ENCODE measurements at places on chromosomes 2 and 18. TPM values are rescaled to one million over a fixed set of nuclear protein-coding genes. Genes with fewer than 3 reads are reported as not detected.
A peak's percentile ranks its signal among the peaks of the same experiment; 100 is the strongest.

The CCDC121 gene
- 2.5 TPM for total RNA-seq

The ADRA2B gene
- total RNA-seq = not detected

The GPR45 gene
- not detected for total RNA-seq

The RPRM gene
- not detected for total RNA-seq

The NETO1 gene
- total RNA-seq = not detected

The PID1 gene
- not detected for total RNA-seq

The POMC gene
- total RNA-seq = not detected

The AKAIN1 gene
- not detected for total RNA-seq

The RAB1A gene
- 132 TPM for total RNA-seq

DNA sequence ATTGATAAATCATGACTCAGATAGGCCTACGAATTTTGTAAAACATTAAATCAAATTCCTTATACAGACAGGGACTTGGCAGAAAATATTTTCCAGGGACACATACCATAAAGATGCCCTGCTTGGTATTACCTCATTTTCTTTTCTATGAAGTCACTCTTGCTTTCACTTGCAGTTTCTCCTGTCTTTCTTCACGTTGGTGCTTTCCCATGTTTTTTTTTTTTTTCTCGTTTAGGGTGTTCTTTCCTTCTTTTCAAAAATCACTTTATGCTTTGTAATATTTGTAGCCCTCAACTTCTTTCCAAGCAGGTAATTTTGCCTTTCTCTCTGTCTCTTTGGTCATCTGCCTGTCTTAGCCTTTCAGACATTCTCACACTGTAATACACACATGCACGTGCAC is 40.7 kb downstream of the CDC42EP3 start:
- no peaks in the 10 kb centered on the region for H3K36me3 ChIP-seq
- no peak overlapping the region for H3K4me3 ChIP-seq
- peaks cover 11% of the 10 kb centered on the region for H3K4me1 ChIP-seq
- no peak overlapping the region for H3K27ac ChIP-seq

- peaks cover 66% of the 10 kb centered on the region for H3K4me1 ChIP-seq
- H3K36me3 ChIP-seq = peaks cover 20% of the 10 kb centered on the region
Observed at GRCh38 chr18:48590678-48591077, 51.8 kb downstream of the CTIF start.

DNA sequence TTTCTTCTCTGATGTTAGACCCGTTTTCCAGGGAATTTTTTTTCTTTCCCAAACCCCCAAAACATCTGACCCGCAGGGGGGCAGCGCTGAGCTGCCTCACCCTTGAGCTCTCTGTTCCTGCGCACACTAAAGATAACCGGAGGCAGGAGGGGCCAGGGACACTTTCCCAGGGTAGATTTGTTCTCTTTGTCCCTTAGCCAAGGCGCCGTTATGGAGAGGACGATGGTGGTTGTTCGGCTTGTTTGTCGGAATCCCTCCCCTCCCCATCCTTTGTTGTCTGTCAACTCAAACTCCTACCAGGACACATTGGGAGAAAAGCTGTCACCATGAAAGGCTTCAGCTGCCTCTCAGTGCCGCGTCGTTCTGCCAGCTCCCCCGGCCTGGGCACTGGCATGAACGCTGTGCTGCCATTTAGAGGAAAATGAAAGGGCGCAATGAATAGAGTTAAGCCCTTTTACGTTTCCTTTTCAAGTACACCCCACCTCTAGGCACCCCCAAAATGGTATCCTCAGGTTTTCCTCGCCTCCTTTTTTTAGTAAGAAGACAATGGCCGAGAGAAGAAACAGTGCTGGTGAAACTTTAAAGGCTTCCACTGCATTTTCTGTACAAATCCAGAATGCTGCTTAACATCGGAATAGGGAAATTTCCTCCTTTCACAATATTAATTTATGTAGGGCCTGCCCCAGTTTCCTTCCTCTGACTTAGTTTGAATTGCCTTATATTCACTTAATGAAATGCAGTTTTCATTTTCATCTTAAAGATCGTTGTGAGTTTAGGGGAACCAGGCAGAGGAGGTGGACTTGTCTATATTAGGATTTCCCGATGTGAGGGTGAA is 62.1 kb downstream of the RND3 start:
- no peak for DNase-seq
- H3K36me3 ChIP-seq = no peaks in the 10 kb centered on the region
- no peak overlapping the region for H3K4me3 ChIP-seq
- peaks cover 12% of the 10 kb centered on the region for H3K4me1 ChIP-seq
- H3K27ac ChIP-seq = no peak overlapping the region

GRCh38 chr2:52222128-52222527 is 1190.2 kb upstream of the NRXN1 start:
- peak overlapping the region; percentile 20 for H3K27ac ChIP-seq
- H3K36me3 ChIP-seq = no peaks in the 10 kb centered on the region
- peaks cover 6% of the 10 kb centered on the region for H3K4me1 ChIP-seq

GRCh38 chr2:231293163-231293562 is 94.7 kb downstream of the ARMC9 start:
- peak; percentile 56 for DNase-seq
- no peak overlapping the region for H3K4me3 ChIP-seq
- peaks cover 7% of the 10 kb centered on the region for H3K4me1 ChIP-seq
- peaks cover 69% of the 10 kb centered on the region for H3K36me3 ChIP-seq
- no peak overlapping the region for H3K27ac ChIP-seq

GRCh38 chr2:151908204-151908882 is 80.1 kb upstream of the ARL5A start:
- H3K4me1 ChIP-seq = peaks cover 26% of the 10 kb centered on the region
- no peak overlapping the region for H3K27ac ChIP-seq
- H3K27me3 ChIP-seq = peaks cover 20% of the 10 kb centered on the region
- H3K4me3 ChIP-seq = no peak overlapping the region
- peaks cover 2% of the 10 kb centered on the region for H3K36me3 ChIP-seq

DNA sequence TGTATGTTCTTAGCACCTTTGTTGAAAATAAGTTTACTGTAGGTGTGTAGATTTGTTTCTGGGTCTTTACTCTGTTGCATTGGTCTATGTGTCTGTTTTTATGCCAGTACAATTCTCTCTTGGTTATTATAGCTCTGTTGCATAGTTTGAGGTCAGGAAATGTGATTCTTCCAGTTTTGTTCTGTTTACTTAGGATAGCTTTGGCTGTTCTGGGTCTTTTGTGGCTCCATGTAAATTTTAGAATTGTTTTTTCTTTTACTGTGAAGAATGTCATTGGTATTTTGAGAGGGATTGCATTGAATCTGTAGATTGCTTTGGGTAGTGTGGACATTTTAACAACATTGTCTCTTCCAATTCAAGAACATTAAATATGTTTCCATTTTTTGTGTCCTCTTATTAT is 69.1 kb downstream of the ANKRD62 start:
- H3K27me3 ChIP-seq = no peaks in the 10 kb centered on the region
- no peak overlapping the region for H3K4me3 ChIP-seq
- DNase-seq = no peak
- peaks cover 12% of the 10 kb centered on the region for H3K36me3 ChIP-seq
- peaks cover 46% of the 10 kb centered on the region for H3K4me1 ChIP-seq

- no peak for DNase-seq
- no peak overlapping the region for H3K27ac ChIP-seq
- H3K4me3 ChIP-seq = no peak overlapping the region
- no peaks in the 10 kb centered on the region for H3K4me1 ChIP-seq
- H3K27me3 ChIP-seq = peaks cover 2% of the 10 kb centered on the region
Observed at GRCh38 chr18:50133526-50133925, 61.4 kb downstream of the MYO5B start.

GRCh38 chr2:225090746-225091145 is 48.5 kb upstream of the DOCK10 start:
- no peaks in the 10 kb centered on the region for H3K27me3 ChIP-seq
- no peak overlapping the region for H3K4me3 ChIP-seq
- H3K27ac ChIP-seq = no peak overlapping the region
- DNase-seq = no peak

DNA sequence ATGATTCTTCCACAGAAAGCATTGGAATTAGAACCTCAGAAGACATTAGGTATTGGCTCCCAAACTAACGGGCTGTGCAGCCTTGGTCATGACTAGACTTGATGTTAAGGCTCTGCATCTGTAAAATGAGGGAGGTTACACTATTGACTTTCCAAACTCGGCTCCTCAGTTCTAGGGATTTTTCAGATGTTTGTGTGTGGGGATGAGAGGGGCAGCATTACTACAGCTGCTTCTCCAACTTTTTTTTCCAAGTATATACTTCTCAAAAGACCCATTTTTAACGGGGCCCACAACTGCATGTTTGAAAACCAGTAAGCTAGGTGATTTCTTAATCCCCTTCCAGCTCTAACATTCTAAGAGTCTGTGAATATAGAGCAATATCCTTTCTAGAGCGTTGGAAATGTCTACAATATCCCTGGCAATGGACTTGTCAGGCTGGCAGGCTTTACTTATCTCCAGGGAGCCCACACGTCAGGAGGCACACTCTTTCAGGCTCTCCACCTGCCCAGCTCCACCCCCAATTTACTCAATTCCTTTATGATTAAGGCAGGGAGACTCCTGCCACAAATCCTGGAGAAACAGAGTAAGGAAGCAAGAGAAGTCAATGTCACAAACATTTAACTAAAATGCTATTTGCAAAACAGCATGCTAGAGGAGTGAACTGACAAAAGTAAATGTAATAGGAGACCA is 844 bp upstream of the MPV17 start:
- peaks cover 26% of the 10 kb centered on the region for H3K36me3 ChIP-seq
- H3K4me1 ChIP-seq = peaks cover 30% of the 10 kb centered on the region
- H3K27ac ChIP-seq = peak overlapping the region; percentile 99
- H3K4me3 ChIP-seq = peak overlapping the region; percentile 97
- H3K27me3 ChIP-seq = no peaks in the 10 kb centered on the region

GRCh38 chr2:142874293-142874814 is 3.1 kb upstream of the KYNU start:
- no peaks in the 10 kb centered on the region for H3K36me3 ChIP-seq
- DNase-seq = no peak
- H3K27ac ChIP-seq = peak overlapping the region; percentile 92
- H3K4me3 ChIP-seq = no peak overlapping the region
- H3K27me3 ChIP-seq = no peaks in the 10 kb centered on the region

- H3K4me3 ChIP-seq = no peak overlapping the region
- no peaks in the 10 kb centered on the region for H3K36me3 ChIP-seq
- H3K27ac ChIP-seq = no peak overlapping the region
- no peaks in the 10 kb centered on the region for H3K4me1 ChIP-seq
Observed at GRCh38 chr2:239715606-239716005, 309.5 kb downstream of the NDUFA10 start.

DNA sequence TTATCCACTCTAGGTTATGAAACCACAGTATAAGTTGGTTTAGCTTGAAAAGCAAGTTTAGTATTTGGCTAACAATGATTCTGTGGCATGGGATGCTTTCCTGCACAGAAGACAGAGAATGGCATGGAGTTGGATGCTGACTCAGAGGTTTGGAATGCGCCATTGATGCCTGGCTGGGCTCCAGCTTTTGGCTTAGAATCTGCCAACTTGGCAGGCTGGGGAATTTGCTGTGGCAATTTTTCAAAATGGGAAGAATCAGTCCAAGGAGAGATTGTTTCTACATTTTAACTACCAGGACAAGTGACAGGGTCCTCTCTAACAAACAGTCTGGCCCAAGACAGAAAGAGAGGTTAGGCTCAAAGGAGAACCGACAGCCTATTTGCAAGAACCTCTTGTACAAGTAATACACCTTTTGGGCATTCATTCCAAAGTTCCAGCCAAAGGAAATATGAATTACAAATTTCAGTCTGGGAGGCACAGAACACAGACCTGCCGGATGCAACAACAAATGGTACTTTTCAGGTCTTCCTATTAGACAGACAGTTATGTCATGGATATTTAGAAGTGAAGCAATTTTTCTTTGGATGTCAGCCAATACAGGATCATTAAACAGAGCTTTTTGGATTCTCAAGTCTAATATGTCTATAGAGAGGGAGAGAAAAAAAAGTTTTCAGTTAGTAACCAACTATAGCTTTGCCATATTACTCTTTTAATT is 1027.7 kb downstream of the TMEM182 start:
- no peaks in the 10 kb centered on the region for H3K27me3 ChIP-seq
- H3K36me3 ChIP-seq = no peaks in the 10 kb centered on the region
- peaks cover 16% of the 10 kb centered on the region for H3K4me1 ChIP-seq
- peak; percentile 87 for DNase-seq
- H3K4me3 ChIP-seq = no peak overlapping the region
- H3K27ac ChIP-seq = no peak overlapping the region

GRCh38 chr2:120935339-120936313 is 200.0 kb downstream of the GLI2 start:
- H3K27me3 ChIP-seq = no peaks in the 10 kb centered on the region
- H3K4me3 ChIP-seq = peak overlapping the region; percentile 42
- peaks cover 80% of the 10 kb centered on the region for H3K4me1 ChIP-seq
- peaks cover 7% of the 10 kb centered on the region for H3K36me3 ChIP-seq
- peak overlapping the region; percentile 88 for H3K27ac ChIP-seq

DNA sequence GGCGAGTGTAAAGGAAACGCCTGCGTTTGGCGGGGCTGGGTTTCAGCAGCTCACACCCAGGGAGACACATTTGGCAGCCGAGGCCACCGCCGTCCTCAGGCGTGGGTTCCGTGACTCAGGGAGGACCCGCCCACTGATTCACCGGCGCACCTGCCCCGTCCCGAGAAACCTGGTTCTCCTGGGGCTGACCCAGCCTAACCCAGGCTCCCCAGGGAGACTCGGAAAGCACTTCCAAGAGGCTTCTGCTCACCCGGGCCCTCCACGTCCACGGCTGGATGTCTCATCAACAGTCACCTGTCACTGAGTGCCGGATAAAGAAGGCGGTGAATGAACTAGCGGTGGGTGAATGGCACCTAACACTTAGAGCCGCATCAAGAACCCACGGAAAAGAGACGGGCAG is 126.4 kb upstream of the CTDP1 start:
- no peaks in the 10 kb centered on the region for H3K4me1 ChIP-seq
- no peaks in the 10 kb centered on the region for H3K36me3 ChIP-seq
- H3K4me3 ChIP-seq = no peak overlapping the region
- DNase-seq = no peak
- no peak overlapping the region for H3K27ac ChIP-seq

DNA sequence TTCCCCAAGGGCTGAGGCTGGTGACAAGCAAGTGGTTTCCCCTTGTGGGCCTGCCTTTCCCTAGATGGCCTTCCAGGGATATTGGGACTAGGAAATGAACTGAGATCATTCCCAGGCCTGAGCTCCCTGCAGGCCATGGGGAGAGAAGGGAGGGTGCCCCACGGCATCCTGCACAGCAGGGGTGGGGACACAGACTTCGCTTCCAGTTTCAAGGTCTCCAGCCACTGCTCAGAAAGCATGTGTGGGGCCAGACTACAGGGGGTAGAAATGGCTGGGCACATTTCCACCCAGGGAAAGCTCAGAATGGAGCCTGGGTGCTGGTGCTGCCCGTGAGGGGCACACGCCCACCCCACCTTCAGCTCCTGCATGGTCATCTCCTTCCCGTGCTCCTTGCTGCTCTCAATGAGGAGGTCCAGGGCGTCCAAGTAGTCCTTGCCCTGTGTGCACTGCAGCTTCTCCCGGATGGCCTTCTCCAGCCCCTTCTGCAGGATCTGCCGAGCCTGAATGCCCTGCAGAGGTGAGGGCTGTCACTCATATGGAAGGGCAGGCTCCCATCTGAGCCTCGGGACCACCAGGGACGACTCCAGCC is 13.2 kb downstream of the CYP26B1 start:
- H3K27me3 ChIP-seq = no peaks in the 10 kb centered on the region
- no peak overlapping the region for H3K4me3 ChIP-seq
- H3K4me1 ChIP-seq = peaks cover 14% of the 10 kb centered on the region
- H3K36me3 ChIP-seq = no peaks in the 10 kb centered on the region

DNA sequence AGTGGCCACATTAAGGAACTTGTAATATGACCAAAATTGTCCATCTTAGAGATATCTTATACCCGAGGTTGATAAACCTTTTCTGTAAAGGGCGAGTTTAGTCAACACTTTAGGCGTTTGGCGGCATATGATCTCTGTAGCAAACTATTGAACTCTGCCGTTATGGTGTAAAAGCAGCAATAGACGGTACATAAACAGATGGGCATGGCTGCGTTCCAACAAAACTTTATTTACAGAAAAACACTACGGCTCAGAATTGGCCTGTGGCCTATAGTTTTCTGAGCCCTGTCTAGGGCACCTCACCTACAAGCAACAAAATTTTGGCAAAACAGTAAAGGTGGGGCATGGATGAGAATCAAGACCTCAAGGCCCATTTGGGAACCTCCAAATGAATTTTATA is 121.9 kb upstream of the HAAO start:
- no peak overlapping the region for H3K4me3 ChIP-seq
- no peaks in the 10 kb centered on the region for H3K27me3 ChIP-seq
- H3K27ac ChIP-seq = no peak overlapping the region
